ENCODE measurements at places on chromosomes 12 and 14.

- no peak for DNase-seq
These were observed 135.2 kb downstream of the APAF1 start for GRCh38 chr12:98780261-98780660.

GRCh38 chr12:72272091-72272661 lies at the start of gene TRHDE:
TSS of gene TRHDE (plus strand) at chr12:72272370. CDS start at chr12:72272644, 274 bp downstream.
- no peak for DNase-seq

GRCh38 chr12:56601503-56601902 lies 28.6 kb downstream of the BAZ2A start:
- peak; percentile 42 for DNase-seq

DNA sequence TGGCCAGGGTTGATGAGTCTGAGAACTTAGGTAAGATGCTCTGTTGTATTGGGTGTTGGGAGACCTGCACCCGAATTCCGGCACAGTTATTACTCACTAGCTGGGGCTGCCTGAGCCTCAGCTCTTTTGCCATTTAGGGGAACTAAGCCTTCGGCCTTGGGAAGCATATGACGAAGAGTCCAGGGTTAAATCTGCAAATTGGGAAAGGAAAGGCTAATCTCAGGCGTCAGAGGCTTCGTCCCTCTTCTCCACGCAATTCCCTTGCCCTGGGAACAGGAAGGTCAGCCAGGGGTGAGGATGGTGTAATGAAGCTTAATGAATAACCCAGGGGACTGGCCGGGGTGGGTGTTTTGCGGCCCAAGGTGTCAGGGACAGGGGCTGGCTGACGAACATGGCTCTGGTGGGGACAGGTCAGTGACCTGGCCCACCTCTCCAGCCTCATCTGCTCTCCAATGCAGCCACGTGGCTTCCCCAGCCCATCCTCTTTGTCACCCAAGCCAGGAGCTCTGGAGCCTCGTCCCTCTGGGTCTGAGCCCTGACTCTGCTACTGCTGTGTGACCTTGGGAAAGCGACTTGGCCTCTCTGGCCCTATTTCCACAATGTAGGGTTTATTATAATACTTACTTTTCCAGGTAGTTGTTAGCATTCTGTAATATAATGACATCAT lies 3.8 kb upstream of the SDSL start:
- no peak for DNase-seq

- no peak for DNase-seq
These were observed 166.0 kb downstream of the SLC38A4 start for GRCh38 chr12:46659824-46660223.

DNA sequence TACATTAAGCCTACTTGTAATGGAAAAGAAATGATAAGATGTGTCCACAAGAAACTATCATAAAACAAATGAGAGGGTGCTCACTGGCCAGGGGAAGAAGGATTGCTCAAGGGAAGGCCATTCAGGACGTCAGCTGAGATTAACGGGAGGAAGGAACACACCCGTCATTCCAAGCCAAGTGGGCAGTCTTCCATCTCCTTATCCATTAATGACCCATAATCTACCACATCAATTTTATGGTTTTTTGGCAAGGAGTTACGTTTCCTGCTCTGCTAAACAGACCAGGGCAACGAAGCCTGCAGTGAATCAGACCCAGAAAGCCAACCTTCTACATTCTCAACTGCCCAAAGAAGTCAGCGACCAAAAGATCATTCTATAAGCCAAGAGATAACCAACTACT lies 25.1 kb downstream of the PRKAB1 start:
- no peak for DNase-seq

DNA sequence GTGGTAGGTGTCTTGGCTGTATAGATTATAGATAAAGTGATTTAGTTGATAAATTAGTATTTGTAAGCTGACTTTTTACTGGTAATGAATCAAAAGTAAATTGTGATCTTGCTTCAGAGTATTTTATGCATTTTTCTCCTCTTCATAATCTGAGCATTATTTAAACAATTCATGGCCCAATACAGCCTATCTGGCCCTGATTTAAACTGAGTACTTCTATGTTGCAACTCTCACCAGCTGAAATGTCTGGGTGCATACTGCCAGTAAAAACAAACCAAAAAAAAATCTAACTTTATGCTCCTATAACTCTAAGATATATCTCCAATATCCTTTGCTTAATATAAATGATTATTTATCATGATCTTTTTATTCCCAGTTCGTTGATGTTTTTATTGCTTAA lies 86.6 kb downstream of the MIA2 start:
- DNase-seq = no peak

DNA sequence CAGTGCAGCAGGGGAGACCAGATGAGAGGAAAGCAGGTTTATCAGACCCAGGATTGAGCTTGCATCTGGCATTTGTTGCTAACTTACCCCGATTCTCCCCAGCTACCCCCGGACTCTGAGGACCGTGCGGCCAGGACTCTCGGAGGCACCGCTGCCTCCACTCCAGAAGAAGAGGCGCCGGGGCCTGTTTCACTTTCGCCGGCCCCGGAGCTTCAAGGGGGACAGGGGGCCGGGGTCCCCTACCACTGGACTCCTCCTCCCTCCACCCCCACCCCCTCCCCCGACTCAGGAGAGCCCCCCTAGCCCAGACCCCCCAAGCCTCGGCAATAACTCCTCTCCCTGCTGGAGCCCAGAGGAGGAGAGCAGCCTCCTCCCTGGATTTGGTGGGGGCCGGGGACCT lies 6.5 kb upstream of the CPNE6 start:
- DNase-seq = no peak

GRCh38 chr12:71321130-71321529 lies 118.5 kb upstream of the LGR5 start:
- no peak for DNase-seq

DNA sequence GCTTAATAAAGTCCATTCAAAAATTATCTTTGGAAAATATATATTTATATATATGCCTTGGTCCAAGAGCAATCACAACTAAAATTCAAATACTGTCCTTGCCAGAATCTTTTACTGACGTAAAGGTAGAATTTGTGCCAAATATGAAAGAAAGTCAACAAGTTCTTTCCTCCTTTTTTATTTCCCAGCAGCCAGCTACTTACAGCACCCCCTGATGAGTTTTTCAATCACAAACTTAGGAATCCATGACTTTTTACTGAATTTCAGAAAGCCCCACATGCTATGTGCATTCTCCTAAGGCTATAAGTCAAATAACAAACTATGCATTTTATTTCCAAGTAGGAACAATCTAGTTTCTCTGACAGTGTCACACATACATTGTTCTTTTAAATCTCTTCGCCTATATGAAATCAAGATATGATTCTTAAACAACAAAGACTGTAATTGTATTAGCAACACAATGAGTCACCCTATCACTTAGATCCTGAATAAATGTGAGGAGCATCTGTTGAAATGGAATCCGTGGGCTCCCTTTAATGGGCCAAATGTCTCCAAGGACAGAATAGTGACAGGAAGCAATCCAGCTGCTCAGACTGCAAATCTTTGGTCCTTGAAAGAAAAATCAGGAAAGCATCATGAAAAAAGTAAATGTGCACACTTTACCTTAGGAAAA lies 271.4 kb downstream of the DUSP6 start:
- no peak for DNase-seq

DNA sequence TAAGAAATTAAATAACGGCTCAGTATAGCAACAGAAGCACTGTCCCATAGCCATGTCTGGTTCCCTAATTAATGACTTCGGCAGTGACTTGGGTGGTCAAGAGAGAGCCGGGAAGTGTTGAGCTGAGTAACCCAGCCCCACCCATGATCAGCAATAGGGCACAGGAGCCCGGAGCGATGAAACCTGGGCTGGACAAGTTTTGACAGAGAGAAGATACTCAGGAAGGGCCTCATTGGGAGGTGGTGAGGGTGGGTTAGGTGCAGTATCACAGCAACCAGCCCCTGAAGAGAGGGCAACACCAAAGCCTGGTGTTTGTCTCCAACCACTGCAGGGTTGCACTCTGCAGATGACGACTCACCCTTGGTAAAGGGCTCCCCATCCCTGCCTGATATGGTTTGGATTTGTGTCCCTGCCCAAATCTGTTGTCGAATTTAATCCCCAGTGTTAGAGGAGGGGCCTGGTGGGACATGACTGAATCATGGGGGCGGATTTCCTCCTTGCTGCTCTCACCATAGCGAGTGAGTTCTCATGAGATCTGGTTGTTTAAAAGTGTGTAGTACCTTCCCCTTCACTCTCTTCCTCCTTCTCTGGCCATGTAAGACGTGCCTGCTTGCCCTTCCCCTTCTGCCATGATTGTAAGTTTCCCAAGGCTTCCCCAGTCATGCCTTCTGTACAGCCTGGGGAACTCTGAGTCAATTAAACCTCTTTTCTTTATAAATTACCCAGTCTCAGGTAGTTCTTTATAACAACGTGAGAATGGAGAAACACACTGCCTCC lies 124.9 kb upstream of the MED13L start:
- DNase-seq = no peak

DNA sequence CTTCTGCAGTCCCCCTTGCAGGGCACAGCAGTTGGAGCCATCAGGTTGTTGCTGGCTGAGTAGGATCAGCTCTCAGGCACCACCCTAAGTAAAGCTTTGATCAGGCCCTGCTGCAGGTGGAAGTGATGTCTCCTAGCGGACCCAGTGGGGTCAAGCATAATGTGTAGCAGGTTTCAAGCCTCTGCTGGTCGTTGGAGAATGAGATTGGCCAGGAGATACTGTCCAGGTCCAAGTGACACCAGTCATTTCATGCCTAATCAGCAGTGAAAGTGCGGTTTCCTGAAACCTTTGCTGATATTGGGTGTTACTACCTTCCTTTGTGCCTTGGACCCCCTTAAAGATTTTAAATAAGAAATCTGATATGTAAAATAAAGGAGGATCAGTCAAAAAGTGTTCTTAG lies 72.6 kb downstream of the SUSD6 start:
- no peak for DNase-seq

GRCh38 chr14:63237791-63238190 lies 33.5 kb downstream of the RHOJ start:
- no peak for DNase-seq

GRCh38 chr12:129110575-129110974 lies 257.3 kb downstream of the GLT1D1 start:
- DNase-seq = no peak

DNA sequence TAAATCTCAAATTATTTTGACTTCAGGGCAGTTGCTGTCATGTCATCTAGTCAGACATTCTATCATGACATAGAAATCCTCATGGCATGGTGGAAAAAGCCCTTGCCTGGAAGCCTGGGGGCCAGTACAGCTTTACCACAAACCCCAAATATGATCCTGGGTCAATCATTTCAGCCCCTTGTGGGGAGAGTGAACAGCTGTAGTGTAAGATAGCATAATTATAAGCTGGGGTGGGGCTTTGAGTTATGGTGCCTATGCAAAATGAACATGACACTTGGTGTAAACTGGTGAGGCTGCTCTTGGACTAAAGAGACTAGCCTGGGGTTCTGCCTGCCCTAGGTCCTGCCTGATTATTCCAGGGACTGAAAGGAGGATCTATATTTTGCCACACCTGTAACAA lies 207.7 kb upstream of the DDHD1 start:
- no peak for DNase-seq

- DNase-seq = no peak
These were observed 48.5 kb downstream of the VCPKMT start for GRCh38 chr14:50067723-50068495.

DNA sequence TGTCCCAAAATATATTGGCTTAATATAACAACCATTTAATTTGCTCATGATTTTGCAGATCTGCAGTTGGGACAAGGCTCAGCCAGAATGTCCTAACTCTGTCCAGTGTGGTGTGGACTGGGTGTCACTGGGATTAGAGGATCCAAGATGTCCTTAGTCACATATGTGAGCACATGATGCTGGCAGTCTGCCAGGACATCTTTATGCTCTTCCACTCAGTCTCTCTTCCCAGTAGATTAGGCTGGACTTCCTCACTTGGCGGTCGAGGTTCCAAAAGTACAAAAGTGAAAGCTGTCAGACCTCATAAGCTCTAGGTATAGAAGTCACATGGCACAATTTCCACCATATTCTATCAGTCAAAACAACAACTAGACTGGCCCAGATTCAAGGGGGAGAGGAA lies 167.9 kb upstream of the NTF3 start:
- no peak for DNase-seq

GRCh38 chr12:39440781-39441180 lies 2.1 kb downstream of the KIF21A start:
- no peak for DNase-seq

GRCh38 chr12:128966203-128966810 lies 113.0 kb downstream of the GLT1D1 start:
- no peak for DNase-seq

- no peak for DNase-seq
These were observed 471.2 kb upstream of the PRICKLE1 start for GRCh38 chr12:43060742-43061141.

DNA sequence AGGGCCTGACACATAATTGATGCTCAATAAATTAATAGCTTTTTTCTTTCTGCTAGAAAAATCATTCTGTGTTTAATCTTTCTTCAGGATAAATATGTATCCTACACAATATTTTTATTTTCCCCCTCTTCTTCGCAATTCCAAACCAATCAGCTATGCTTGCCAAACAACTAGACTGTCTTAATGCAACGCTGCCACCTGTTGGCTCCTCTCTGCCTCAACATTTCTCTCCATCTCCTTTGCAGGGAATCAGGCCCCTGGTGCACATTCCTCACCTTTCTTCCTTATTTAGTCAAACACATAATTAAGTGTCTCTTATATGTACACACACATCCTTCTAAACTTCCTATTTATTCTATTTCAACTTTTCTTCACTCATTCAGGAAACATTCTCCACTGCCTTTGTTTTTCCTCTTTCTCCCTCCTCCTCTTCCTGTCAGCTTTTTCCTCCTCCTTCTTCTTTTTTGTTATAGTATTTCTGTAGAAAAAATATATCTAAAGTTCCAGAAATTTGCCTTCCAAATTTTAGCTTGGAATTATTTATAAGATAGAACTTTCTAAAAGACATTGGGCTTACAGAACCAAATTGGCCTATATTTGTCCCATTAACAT lies 406.0 kb downstream of the PRKD1 start:
- no peak for DNase-seq

All from CD4-positive, alpha-beta T cell treated with Interleukin-17A for 1 hour (primary cell).